ENCODE measurements at places on chromosomes 6 and 20. TPM values are rescaled to one million over a fixed set of nuclear protein-coding genes. Genes with fewer than 3 reads are reported as not detected.

- H3K4me1 ChIP-seq = peaks cover 45% of the 10 kb centered on the region
- H3K27ac ChIP-seq = no peak overlapping the region
- H3K4me3 ChIP-seq = no peak overlapping the region
These were observed 55.5 kb upstream of the UNC93A start for GRCh38 chr6:167235421-167236238.

- DNase-seq = no peak
- no peak overlapping the region for H3K27ac ChIP-seq
- no peak overlapping the region for H3K4me3 ChIP-seq
- no peaks in the 10 kb centered on the region for H3K36me3 ChIP-seq
These were observed 627.7 kb downstream of the QKI start for GRCh38 chr6:164042212-164042611.

GRCh38 chr6:168326294-168327261 is 7.0 kb upstream of the DACT2 start:
- peak overlapping the region; percentile 67 for H3K27ac ChIP-seq
- H3K4me1 ChIP-seq = peaks cover 39% of the 10 kb centered on the region
- H3K27me3 ChIP-seq = peaks cover 9% of the 10 kb centered on the region
- no peaks in the 10 kb centered on the region for H3K36me3 ChIP-seq

The HCRTR2 gene
- not detected for total RNA-seq

The FUCA2 gene
- 71.9 TPM for total RNA-seq

The CLPSL1 gene
- not detected for total RNA-seq

The DEFB124 gene
- not detected for total RNA-seq

GRCh38 chr6:46419576-46420002 is 71.7 kb downstream of the RCAN2 start:
- no peak overlapping the region for H3K27ac ChIP-seq
- DNase-seq = no peak
- H3K4me3 ChIP-seq = no peak overlapping the region
- H3K4me1 ChIP-seq = peaks cover 5% of the 10 kb centered on the region
- no peaks in the 10 kb centered on the region for H3K36me3 ChIP-seq

DNA sequence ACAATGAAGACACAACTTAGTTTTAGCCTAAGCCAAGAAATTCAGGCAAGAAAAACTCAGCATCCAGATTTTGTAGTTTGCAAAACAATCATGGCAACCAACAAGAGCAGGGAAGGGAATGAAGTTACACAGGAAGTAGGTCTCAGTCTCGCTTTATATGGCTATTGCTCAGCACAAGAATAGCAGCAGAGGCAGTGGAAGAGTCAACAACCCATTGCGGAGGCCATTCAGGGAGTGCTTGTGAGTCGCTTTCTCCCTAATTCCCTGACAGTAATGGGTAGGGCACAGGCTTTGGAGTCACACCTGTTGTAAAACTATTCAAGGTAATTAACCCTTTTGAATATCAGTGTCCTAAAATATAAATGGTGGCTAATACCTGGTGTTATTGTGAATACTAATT is 238.5 kb downstream of the HDGFL1 start:
- H3K27me3 ChIP-seq = no peaks in the 10 kb centered on the region
- H3K4me3 ChIP-seq = no peak overlapping the region
- no peak overlapping the region for H3K27ac ChIP-seq
- no peaks in the 10 kb centered on the region for H3K4me1 ChIP-seq

DNA sequence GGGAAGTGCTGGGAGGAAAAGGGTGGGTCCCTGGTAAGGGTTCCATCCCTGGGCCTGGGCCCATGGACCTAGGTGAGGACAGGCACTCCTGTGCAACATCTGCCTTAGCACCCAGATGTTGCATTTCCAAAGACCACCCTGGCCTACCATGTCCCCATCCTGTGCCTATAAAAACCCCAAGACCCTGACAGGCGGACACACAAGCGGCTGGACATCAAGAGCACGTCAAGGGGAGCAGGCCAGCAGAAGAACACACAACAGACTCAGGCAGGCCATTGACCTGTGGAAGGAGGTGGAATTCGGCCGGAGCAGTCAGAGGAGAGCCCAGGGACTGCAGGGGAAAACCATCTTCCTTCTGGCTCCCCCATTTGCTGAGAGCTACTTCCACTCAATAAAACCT is 937.8 kb upstream of the MANEA start:
- H3K27me3 ChIP-seq = peaks cover 3% of the 10 kb centered on the region
- DNase-seq = no peak
- peaks cover 5% of the 10 kb centered on the region for H3K4me1 ChIP-seq
- H3K27ac ChIP-seq = no peak overlapping the region

The TTK gene
- total RNA-seq = 13.4 TPM

DNA sequence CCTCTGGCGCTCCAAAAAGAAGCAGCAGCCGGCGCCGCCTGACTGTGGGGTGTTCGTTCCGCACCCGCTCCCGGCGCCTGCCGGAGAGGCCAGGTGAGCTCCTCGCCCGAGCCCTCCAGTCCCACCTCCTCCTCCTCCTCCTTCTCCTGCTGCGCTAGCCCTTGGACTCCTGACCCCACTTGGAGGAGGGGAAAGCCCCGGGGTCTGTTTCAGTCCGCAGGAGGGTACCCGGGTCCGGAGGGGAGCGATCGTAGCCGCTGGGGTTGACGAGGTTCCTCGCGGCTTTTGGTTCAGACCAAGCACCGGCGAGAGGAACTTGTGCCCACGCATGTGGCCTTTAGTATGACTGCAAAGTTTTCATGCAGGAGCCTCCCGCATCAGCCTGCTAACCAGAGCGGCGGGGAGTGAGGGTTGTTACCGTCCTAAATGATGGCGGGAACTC is 493 bp downstream of the CRYBG1 start:
- peaks cover 4% of the 10 kb centered on the region for H3K4me1 ChIP-seq
- peak overlapping the region; percentile 43 for H3K27ac ChIP-seq
- H3K36me3 ChIP-seq = no peaks in the 10 kb centered on the region
- H3K27me3 ChIP-seq = peaks cover 38% of the 10 kb centered on the region
- peak overlapping the region; percentile 89 for H3K4me3 ChIP-seq

DNA sequence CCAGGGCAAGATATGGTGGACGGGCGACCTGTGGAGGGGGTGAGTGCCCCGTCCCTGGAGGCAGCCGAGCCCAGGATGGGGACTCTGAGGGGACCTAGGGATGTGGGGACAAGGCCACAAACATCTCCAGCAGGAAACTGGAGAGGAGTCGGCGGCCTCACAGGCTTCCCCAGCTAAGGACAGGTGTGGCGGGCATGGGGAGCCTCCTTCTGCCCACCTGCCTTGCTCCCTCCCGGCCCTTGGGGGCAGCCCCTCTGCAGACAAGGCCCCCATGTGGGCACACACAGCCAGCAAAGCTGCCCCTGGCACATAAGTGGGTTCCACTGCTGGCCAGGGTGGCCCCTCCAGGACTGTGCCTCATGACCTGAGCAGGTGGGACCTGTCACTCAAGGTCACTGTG is 4.6 kb downstream of the CHRNA4 start:
- H3K4me1 ChIP-seq = peaks cover 8% of the 10 kb centered on the region
- H3K36me3 ChIP-seq = no peaks in the 10 kb centered on the region
- no peak for DNase-seq
- no peak overlapping the region for H3K27ac ChIP-seq
- peaks cover 10% of the 10 kb centered on the region for H3K27me3 ChIP-seq

The BHLHE23 gene
- total RNA-seq = not detected

DNA sequence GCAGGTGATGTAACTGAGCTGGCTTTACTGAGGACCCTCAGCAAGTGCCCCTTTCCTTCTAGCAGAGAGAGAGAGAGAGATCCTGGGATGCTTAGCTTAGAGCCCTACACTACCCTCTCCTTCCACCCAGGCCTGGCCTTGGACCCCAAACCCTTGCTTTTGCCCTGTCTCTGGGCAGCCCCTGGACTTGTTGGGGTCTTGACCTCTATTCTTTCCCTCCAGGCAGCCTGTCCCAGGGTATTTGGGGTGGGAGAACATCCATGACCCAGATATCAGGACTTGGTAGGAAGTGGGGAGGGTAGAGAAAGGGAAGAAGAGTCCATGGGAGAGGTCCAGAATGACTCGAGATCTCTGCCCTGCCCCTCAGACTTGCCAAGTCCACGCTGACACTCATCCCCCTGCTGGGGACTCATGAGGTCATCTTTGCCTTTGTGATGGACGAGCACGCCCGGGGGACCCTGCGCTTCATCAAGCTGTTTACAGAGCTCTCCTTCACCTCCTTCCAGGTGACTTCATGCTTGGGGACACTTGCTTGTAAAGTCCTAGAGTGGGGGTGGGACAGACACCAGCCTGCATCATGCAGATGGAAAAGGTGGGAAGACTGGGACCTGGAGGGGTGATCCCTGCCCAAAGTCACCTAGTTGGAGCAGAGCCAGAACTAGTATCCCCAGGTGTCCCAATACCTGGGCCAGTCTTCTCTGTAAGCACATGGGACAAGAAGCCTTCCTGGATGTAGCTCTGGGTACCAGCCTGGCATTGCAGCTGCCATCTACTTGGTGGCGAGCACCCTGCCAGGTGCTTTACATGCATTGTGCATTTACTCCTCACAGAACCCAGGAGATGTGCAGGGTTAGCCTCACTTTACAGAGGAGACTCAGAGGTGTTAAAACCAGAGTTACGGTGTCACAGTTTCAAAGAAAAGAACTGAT is 30.9 kb downstream of the GLP1R start:
- peaks cover 5% of the 10 kb centered on the region for H3K4me1 ChIP-seq
- H3K4me3 ChIP-seq = no peak overlapping the region
- peaks cover 3% of the 10 kb centered on the region for H3K27me3 ChIP-seq
- no peak overlapping the region for H3K27ac ChIP-seq
- peak; percentile 42 for DNase-seq

The ECHDC1 gene
- total RNA-seq = 40.5 TPM
